Fibroblast of lung (primary cell): ENCODE measurements at places on chromosomes 7 and 10.
A peak's percentile ranks its signal among the peaks of the same experiment; 100 is the strongest.

DNA sequence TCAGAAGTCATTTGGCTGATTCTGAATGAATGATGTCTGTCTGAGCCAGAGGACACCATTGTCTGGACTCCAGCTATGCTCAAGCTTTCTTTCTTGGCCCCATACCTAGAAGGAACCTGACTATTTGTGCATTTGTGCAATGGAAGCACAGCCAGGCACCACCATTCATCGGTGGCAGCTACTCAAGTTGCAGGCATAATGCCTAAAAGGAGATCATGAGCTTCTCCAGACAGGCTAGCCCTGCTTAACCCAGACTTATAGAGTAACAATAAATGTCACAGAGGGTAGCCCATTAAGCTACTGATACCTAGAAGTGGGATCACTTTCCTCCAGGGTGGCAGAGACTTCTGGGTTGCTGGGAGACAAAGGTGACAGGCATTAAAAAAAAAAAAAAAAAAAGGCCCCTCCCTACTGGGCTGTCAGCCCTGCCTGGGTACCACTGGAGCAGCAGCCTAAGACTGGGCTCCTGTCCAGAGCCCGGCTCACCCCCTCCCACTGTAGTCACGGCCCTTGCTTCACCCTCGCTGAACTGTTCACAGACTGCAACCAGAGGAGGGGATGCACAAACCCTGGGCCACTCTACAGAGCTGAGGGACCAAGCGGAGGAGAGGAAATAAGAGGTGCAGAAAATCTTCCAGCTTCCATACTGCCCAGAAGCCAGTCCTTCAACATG lies 75.4 kb upstream of the ATP6V0A4 start:
- H3K4me1 ChIP-seq, result no peaks in the 10 kb centered on the region
- H3K4me3 ChIP-seq, result no peak overlapping the region
- no peak for DNase-seq
- no peaks in the 10 kb centered on the region for H3K27me3 ChIP-seq

DNA sequence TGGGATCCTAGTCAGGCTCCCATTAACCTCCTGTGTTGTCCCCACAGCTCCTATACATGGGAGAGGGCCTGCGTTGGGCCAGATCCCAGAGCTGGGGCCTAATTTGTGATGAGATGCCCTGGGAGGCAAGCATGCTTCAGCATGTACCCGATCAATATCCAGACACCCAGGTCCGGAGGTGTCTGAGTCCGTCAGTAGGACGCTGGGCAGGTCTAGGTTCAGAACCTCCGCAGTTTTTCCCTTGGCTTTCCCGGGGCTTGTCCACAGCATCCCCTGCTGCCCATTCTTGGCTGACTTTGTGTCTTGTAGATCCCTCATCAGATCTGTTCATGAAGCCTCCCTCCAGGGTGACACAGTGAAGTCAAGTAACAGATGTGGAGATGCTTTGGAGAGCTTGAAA lies 32.7 kb upstream of the RBAK start:
- no peaks in the 10 kb centered on the region for H3K36me3 ChIP-seq
- no peaks in the 10 kb centered on the region for H3K27me3 ChIP-seq
- no peaks in the 10 kb centered on the region for H3K4me1 ChIP-seq
- DNase-seq, result no peak

GRCh38 chr10:33335801-33336581 lies 1.5 kb upstream of the NRP1 start:
- H3K4me3 ChIP-seq, result peak overlapping the region; percentile 96
- H3K27me3 ChIP-seq, result no peaks in the 10 kb centered on the region
- H3K4me1 ChIP-seq, result peaks cover 11% of the 10 kb centered on the region
- no peaks in the 10 kb centered on the region for H3K36me3 ChIP-seq
- peak overlapping the region; percentile 90 for H3K27ac ChIP-seq

- H3K4me3 ChIP-seq, result no peak overlapping the region
- H3K36me3 ChIP-seq, result peaks cover 2% of the 10 kb centered on the region
- DNase-seq, result no peak
- H3K27ac ChIP-seq, result no peak overlapping the region
- no peaks in the 10 kb centered on the region for H3K4me1 ChIP-seq
These were observed 59.4 kb upstream of the AQP1 start for GRCh38 chr7:30852308-30852684.

DNA sequence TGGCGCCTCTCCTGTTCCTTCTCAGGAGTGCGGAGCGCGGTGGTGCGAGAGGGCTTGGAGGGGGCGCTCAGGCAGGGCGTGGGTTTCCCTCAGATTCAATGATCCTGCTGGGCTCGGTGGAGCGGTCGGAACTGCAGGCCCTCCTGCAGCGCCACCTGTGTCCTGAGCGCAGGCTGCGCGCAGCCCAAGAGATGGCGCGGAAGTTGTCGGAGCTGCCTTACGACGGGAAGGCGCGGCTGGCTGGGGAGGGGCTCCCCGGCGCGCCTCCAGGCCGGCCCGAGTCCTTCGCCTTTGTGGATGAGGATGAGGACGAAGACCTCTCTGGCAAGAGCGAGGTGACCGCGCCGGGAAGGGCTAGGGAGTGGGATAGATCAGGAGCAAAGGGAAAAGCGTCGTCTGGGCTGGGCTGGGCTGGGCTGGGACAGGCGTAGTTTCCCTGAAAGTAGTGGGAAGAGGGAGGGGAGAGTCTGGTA lies 17.0 kb downstream of the FAM131B start:
- no peak overlapping the region for H3K4me3 ChIP-seq
- peaks cover 23% of the 10 kb centered on the region for H3K27me3 ChIP-seq
- no peak overlapping the region for H3K27ac ChIP-seq

DNA sequence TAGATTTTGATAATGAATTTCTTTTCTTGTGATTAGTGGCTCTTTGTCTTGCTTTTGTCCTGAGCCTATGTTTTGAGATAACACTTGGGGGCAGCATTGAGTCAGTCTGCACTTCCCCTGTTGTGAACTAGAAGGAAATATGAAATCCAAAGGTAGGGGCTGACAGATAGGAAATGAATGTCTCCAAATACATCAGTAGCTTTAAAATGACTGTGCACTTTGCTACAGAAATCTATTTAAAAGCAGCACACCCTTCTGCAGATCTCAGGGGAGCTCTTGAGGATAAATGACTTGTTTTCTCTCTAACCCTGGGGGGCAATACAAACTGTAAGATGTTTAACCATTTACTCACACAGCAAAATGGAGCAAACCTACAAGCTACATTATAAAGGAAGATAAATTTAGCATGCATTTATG lies 176.0 kb upstream of the MYO3A start:
- no peaks in the 10 kb centered on the region for H3K27me3 ChIP-seq
- H3K27ac ChIP-seq, result no peak overlapping the region
- no peak overlapping the region for H3K4me3 ChIP-seq
- DNase-seq, result peak; percentile 51
- no peaks in the 10 kb centered on the region for H3K36me3 ChIP-seq
- H3K4me1 ChIP-seq, result no peaks in the 10 kb centered on the region

GRCh38 chr7:123860848-123861247 lies 15.9 kb downstream of the HYAL4 start:
- H3K4me1 ChIP-seq, result no peaks in the 10 kb centered on the region
- no peak for DNase-seq
- H3K4me3 ChIP-seq, result no peak overlapping the region
- H3K36me3 ChIP-seq, result no peaks in the 10 kb centered on the region
- no peaks in the 10 kb centered on the region for H3K27me3 ChIP-seq

DNA sequence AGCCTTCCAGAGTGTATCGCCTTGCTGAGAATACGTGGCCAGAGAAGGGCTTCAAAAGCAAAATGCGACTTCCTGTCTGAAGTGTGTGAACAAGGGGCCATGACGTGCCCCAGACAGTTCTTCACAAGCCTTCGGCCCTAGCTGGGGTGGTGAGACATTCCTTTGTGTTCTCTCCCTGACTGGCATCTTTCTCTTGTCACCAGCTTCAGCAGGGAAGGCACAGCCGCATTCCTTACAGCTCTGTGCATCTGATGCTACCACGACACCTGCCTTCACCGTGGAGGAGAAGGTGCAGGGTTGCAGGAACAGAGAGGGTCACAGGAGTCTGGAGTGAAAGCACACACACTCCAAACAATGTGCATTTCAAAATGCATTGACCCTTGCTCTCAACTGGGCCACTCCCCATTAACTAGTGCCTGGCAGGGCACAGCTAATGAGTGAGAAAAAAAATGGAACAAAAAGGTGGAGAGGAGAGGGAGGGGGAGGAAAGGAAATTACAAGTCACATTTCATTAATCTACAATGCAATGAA lies 93.4 kb downstream of the GPR26 start:
- DNase-seq, result no peak
- no peaks in the 10 kb centered on the region for H3K4me1 ChIP-seq
- H3K27ac ChIP-seq, result no peak overlapping the region
- no peaks in the 10 kb centered on the region for H3K27me3 ChIP-seq
- no peaks in the 10 kb centered on the region for H3K36me3 ChIP-seq

DNA sequence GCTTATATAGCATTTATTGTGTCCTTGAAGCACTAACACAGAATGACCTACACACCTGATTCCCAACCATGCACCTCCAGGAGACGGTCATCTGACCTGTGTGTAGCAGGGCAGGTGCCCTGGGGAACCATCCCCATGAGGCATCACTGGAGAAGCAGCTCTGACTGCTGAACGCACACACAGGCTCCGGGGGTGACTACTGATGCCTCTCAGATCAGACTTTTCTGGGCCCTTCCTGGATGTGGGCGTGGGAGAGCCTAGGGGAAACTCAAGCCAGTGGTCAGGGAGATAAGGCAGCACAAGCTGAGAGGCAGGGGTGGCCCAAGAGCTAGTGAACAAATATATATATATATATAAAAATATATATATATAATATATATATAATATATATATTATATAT lies 37.6 kb downstream of the CPXM2 start:
- H3K4me1 ChIP-seq, result no peaks in the 10 kb centered on the region
- H3K27ac ChIP-seq, result no peak overlapping the region
- no peaks in the 10 kb centered on the region for H3K27me3 ChIP-seq
- no peaks in the 10 kb centered on the region for H3K36me3 ChIP-seq

DNA sequence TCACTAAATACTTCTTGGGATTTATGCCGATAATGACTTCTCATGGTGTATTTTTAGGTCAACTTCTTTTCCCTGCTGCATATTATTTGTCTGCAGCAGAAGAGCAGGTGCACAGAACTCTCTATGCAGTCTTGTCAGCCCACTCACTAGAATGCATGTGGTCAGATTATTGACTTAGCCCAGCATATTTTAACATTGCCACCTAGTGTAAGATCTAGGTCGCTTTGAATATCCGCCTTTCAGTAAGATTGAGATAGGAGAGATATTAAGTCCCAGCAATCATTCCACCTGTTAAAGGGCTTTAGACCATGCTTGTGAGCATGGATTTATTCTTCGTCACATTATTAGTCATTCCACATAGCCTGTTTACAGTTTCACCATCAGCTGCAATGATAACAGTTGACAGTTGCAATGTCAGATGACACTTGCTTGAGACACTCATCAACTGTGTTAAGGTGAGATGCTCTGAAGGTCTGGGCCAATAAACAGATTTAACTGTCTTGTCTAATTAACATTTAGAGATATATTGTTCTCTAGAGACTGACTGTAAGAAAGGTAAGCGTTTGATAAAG lies 491.7 kb downstream of the ARL4A start:
- H3K4me3 ChIP-seq, result no peak overlapping the region
- no peaks in the 10 kb centered on the region for H3K27me3 ChIP-seq
- no peaks in the 10 kb centered on the region for H3K36me3 ChIP-seq
- no peaks in the 10 kb centered on the region for H3K4me1 ChIP-seq
- DNase-seq, result no peak
- H3K27ac ChIP-seq, result no peak overlapping the region

- no peak overlapping the region for H3K27ac ChIP-seq
- H3K4me1 ChIP-seq, result peaks cover 5% of the 10 kb centered on the region
- no peak for DNase-seq
- no peak overlapping the region for H3K4me3 ChIP-seq
- H3K27me3 ChIP-seq, result no peaks in the 10 kb centered on the region
These were observed 277.7 kb upstream of the ZNF32 start for GRCh38 chr10:43926371-43926770.

GRCh38 chr10:102418622-102419268 lies at the start of gene PSD:
Gene PSD, minus strand, starts transcription at chr10:102418785. Its CDS starts 1,747 bp downstream, at chr10:102417038.
- peaks cover 21% of the 10 kb centered on the region for H3K4me1 ChIP-seq
- H3K27ac ChIP-seq, result no peak within 1 kb of the TSS
- no peak within 1 kb of the TSS for H3K4me3 ChIP-seq
- DNase-seq, result no peak

- no peaks in the 10 kb centered on the region for H3K4me1 ChIP-seq
- peak; percentile 34 for DNase-seq
- H3K27me3 ChIP-seq, result no peaks in the 10 kb centered on the region
- H3K36me3 ChIP-seq, result no peaks in the 10 kb centered on the region
- H3K4me3 ChIP-seq, result no peak overlapping the region
These were observed 384.4 kb upstream of the AUTS2 start for GRCh38 chr7:69213878-69214277.

DNA sequence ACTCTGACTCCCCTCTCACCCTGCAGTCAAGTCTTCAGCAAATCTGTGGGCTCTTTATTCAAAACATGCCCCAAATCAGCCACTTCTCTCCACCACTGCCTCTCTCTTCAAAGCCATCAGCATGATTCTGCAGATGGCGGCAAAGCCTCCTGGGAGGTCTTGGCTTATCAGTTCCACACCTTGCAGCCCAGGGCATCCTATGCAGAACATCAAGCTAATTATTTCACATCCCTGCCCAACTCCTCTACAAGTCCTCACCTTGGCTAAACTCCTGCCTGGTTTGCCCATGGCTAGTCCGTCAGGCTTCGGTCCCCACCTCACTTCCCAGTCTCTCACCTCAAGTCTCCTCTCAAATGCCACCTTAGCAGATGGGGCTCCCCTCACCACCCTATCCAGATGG lies 70.2 kb downstream of the PIP4K2A start:
- no peaks in the 10 kb centered on the region for H3K36me3 ChIP-seq
- H3K4me1 ChIP-seq, result peaks cover 6% of the 10 kb centered on the region
- DNase-seq, result no peak
- no peak overlapping the region for H3K4me3 ChIP-seq
- no peaks in the 10 kb centered on the region for H3K27me3 ChIP-seq
